ENCODE measurements at places on chromosomes 1 and 21.

DNA sequence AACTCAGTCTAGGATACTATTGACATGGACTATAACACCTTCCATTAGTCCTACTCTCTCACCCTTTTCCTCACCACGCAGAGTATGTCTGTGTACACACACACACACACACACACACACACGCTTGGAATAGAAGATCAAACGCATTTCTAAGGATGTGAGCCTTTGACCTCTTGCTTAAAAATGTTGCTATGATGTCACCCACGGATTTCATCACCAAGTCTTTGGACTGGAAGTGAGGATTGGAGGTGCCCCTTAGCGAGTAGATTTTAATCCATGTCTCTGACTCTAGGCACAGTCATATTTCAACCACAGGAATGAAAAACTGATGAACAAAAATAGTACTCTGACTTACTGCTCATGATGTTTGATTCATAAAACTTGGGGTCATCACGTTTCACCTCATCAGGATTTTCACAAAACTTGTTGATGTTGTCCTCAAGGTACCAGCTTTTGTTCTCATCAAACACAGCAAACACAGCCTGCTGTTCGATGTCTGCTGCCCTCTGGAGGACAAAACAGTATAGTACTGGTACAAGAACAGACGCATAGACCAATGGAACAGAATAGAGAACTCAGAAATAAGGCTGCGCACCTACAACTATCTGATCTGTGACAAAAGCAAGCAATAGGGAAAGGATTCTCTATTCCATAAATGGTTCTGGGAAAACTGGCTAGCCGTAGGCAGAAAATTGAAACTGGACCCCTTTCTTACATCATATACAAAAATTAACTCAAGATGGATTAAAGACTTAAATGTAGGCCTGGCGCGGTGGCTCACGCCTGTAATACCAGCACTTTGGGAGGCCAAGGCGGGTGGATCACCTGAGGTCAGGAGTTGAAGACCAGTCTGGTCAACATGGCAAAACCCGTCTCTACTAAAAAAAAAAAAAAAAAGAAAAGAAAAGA, 39.9 kb downstream of the F5 start:
- DNase-seq: peak; percentile 52

DNA sequence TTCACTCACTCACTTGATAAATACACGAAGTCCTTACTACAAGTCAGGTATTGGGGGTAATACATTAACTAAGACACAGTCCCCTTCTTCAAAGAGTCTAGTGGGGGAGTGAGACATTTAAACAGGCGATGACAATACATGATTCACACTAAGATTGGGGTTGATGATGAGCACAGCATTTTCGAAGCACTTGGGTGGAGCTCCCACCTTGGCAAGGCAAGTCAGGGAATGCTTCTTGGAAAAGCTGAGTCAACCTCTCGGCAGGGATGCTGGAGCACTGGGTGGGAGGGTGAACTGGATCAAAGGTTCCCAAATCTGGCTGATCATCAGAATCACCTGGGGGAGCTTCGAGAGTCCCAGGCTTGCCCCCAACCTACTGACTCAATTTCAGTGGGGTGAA, 57.9 kb upstream of the ENAH start:
- no peak for DNase-seq

DNA sequence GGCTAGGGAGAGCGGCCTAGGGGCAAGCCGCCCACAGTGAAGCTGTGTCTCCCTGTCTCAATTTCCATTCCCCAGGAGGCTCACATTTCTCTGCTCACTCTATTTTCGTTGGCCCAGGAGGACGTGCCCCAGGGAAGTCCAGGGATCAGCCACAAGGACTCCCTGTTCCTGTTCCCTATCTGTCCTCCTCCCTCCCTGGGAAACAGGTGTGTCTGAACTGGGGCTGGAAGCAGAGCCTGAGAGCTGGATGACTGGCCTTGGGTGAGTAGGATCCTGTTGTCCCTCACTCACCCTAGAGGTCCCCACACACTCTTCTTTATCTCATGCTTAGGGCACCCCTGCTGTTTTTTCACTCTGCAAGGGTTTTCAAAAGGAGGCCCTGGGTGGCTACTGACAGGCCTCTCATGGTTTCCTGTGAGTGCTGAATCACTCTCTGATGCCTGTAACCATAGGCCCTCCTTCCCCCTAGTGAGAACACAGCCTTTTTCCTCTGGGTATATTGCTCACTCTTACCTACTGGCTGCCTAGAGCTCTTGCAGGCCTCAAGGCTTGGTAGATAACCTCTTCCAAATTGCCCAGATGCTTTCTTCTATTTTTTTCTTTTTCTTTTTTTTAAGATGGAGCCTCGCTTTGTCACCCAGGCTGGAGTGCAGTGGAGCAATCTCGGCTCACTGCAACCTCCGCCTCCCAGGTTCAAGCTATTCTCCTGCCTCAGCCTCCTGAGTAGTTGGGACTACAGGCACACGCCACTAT, 3.3 kb upstream of the UTP11 start:
- peak; percentile 90 for DNase-seq

GRCh38 chr1:183842795-183843144, 37.9 kb downstream of the RGL1 start:
- no peak for DNase-seq

DNA sequence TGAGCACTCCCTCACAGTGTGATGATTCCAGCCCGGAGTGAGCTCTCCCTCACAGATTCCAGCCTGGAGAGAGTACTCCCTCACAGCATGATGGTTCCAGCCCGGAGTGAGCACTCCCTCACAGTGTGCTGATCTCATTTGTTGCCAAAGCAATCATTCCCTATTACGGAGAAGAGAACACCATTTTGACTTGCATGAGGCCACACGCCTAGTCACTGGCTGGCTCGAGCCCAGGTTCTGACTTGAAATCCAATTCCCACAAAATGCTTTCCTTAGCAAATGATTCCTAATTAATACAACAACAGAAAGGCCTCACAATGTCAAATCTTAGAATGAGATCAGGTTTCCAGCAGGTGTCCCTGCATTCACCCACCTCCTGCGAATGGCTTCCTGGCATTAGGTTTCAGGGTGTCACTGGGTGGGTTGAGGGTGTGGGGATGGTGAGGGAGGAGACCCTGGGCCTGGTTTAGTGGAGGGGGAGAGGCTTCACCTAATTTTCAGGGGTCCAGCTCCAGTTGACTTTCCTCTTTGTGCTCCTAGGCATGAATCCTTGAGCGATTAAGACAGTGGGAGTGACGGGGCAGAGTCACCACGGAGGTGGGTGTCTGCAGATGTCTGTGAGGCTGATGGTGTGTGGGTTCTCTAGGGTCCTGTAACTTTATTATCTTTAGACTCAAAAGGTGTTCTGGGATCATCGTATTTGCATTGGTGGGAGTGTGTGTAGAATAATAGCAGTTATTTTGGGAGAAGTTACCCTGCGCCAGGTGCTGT, 158.5 kb downstream of the KCNJ6 start:
- no peak for DNase-seq
